ENCODE measurements at places on chromosomes 13 and 19.

- no peak for DNase-seq
These were observed 5.2 kb upstream of the CEBPG start for GRCh38 chr19:33368074-33368864.

GRCh38 chr13:104086759-104087158 lies 1020.5 kb upstream of the SLC10A2 start:
- no peak for DNase-seq

DNA sequence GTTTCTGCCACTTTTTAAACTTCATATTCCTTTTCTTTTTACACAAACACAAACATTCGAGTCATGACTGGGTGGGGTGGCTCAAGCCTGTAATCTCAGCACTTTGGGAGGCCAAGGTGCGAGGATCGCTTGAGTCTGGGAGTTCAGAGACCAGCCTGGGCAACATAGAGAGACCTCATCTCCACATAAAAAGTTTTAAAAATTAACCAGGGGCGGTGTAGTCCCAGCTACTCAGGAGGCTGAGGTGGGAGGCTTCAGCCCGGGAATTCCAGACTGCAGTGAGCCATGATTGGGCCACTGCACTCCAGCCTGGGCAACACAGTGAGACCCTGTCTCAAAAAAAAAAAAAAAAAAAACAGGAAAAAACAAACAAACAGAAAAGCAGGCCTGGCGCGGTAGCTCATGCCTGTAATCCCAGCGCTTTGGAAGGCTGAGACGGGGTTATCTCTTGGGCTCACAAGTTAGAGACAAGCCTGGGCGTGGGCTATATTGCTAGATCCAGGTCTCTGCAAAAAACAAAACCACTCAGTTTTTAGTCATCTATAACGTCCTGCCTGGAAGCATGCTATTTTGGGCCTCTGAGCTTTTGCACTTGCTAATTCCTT lies 583 bp upstream of the BAX start:
- DNase-seq, result no peak

DNA sequence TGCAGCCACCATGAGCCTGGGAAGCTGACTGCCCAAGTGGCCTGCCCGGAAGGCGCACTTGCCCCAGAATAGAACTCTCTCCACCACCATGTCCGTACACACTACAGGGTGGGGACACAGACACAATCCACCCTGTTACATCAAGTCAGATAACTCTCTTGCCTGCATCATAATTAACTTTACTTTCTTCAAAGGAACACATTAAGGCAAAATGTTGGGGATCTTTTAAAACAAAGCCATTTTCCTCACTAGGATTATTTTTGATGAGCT lies 23.3 kb upstream of the VSTM2B start:
- DNase-seq, result no peak

- DNase-seq, result peak; percentile 7
These were observed 147.2 kb downstream of the MIPEP start for GRCh38 chr13:23741879-23742510.
